Activated T-helper 2 cell treated with anti-CD3 and anti-CD28 coated beads, Interferon-gamma antibody, Interleukin-2, Interleukin-4, amounts not matched to agents 10 μg/mL and 5 μg/mL and 100 μg/mL, durations not matched to agents 14 hours and 24 hours and 36 hours (primary cell): ENCODE measurements at places on chromosomes 6 and 20. TPM values are rescaled to one million over a fixed set of nuclear protein-coding genes. Genes with fewer than 3 reads are reported as not detected.

GRCh38 chr20:46053416-46053815 lies 24.4 kb downstream of the SLC12A5 start:
- H3K27ac ChIP-seq: no peak overlapping the region
- H3K36me3 ChIP-seq: no peaks in the 10 kb centered on the region

DNA sequence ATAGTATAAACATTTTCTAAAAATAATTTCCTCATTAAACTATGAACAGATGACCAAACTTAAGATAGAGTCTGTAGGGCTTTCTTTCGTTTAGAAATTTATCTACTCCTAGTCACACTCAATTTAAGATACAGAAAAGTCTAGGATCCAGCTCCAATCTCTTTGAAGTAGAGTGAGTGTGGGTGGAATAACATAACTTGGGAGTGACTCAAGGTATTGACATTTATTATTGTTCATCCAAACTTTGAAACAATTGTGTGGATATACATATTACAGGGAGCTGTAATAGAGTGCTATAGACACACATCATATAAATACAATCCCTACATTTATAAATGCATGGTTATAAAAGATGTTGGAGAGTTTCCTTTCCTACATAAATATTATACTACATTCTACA lies 715.2 kb upstream of the MANEA start:
- no peak overlapping the region for H3K27ac ChIP-seq
- no peak overlapping the region for H3K4me3 ChIP-seq
- no peaks in the 10 kb centered on the region for H3K36me3 ChIP-seq
- no peaks in the 10 kb centered on the region for H3K27me3 ChIP-seq
- H3K4me1 ChIP-seq: no peaks in the 10 kb centered on the region
- no peak for DNase-seq

Gene KHDRBS2
- not detected in 2 replicates for total RNA-seq

Gene RBM24
- total RNA-seq: not detected in 2 replicates

DNA sequence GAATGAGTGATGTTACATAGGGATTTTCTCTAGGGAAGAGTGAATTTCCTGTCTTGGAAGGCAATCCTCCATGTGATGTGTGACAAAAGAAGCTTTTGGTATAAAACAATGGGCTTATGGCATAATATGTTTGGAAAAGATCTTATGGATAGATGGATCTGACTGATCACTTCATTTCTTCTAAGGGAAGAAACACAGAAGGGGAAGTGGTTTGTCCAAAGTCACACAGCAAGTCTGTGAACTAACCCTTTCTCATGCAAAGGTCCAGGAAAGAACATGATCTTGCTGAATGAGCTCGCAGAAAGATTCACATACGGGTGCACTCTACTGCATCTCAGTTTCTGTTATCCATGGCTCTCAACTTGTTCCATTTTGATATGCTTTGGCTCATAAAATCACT lies 575.9 kb upstream of the JAG1 start:
- H3K36me3 ChIP-seq: no peaks in the 10 kb centered on the region
- H3K4me1 ChIP-seq: no peaks in the 10 kb centered on the region

GRCh38 chr6:149915970-149916865 lies 6.7 kb downstream of the RAET1G start:
- no peak overlapping the region for H3K27ac ChIP-seq
- H3K27me3 ChIP-seq: peaks cover 45% of the 10 kb centered on the region
- no peaks in the 10 kb centered on the region for H3K36me3 ChIP-seq
- no peaks in the 10 kb centered on the region for H3K4me1 ChIP-seq
- no peak for DNase-seq

Gene PRL
- not detected in 2 replicates for total RNA-seq

DNA sequence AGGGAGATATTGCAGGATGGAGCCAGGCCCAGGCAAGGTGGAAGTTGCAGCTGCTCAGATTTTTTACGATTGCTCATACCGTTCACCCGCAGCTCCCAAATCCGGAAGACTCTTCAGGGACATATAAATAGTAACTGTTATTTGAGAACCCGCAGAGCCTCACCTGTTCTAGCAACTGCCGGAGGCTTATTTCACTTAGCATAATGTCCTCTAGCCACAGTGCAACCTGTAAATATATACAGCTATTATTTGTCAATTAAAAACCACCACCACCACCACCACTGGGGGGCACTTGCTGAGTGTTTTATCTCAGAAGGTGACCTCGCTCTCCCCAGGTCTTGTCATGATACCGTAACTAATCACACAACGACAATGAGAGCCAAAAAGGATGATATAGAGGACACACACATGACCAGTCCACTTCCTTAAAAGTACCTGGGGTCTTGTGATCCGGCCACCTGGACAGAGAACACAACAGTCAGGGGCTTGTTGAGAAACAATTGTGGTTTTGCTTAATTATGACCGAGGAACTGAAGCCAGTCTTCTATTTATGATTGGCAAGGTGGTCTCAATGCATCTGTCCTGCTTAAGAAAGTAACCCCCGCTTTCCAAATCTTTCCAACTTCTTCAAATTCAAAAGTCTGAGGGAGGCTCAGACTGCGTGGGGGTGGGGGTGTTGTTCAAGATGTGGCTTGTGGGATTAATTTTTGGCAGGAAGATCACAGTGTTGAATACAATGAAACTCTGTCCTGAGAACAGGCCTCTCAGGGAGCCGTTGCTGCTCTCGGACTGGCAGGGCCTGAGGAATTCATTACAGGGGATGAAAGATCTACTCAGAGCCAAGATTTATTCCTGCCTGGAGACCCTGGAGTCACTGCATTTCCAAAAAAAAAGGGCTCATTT lies 107.7 kb upstream of the PRND start:
- peaks cover 7% of the 10 kb centered on the region for H3K27me3 ChIP-seq
- H3K4me3 ChIP-seq: no peak overlapping the region
- H3K4me1 ChIP-seq: peaks cover 6% of the 10 kb centered on the region
- no peak overlapping the region for H3K27ac ChIP-seq

DNA sequence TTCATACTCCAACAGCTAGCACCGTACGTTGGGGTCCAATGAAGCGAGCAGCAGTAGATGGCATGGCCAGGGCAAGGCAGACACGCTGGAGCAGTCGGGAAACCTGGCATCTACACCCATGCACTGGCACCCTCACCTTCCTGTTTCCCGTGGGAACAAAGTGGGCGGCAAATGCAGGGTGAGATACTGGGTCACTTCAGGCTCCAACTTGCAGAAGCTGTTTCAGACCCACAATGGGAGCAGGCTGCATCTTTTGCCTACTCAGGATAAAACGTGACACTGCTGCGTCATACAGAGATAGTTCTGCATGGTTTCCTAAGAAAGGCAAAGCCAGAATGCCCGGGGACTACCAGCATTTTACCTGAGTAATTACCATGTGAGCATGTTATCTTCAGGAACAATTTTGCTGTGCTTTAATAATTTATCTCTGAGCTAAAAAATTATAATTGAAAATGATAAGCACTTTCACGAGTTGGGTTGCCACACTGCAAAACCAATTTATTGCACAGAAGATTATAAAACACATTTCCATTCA lies 10.9 kb upstream of the CD93 start:
- DNase-seq: no peak
- no peaks in the 10 kb centered on the region for H3K36me3 ChIP-seq
- H3K4me1 ChIP-seq: no peaks in the 10 kb centered on the region
- H3K4me3 ChIP-seq: no peak overlapping the region
- no peak overlapping the region for H3K27ac ChIP-seq
- peaks cover 6% of the 10 kb centered on the region for H3K27me3 ChIP-seq

- H3K36me3 ChIP-seq: no peaks in the 10 kb centered on the region
- no peaks in the 10 kb centered on the region for H3K4me1 ChIP-seq
- H3K27me3 ChIP-seq: peaks cover 11% of the 10 kb centered on the region
- no peak for DNase-seq
These were observed 204.5 kb downstream of the HIVEP2 start for GRCh38 chr6:142740449-142740848.

DNA sequence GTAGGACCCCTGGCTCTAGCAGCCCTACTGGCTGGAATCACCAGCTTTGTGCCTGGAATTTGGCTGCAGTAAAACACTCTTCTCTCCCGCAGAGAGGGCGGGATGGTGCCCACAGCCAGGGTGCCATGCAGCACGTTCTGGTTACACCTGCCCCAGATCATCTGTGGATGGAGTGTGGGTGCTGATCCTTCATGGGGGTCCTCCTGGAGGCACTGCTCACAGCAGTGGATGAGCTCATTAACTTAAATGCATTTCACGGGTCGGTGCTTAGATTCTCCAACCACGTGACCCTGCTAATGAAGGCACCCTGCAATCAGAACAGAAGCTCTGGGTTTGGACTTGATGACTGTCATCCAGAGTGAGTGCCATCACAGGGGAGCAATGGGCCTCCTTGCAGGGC lies 138.6 kb upstream of the AFDN start:
- H3K27me3 ChIP-seq: peaks cover 56% of the 10 kb centered on the region
- no peak for DNase-seq
- H3K4me3 ChIP-seq: no peak overlapping the region
- no peak overlapping the region for H3K27ac ChIP-seq
- H3K36me3 ChIP-seq: no peaks in the 10 kb centered on the region
- H3K4me1 ChIP-seq: no peaks in the 10 kb centered on the region

- DNase-seq: no peak
- peaks cover 9% of the 10 kb centered on the region for H3K27me3 ChIP-seq
- H3K4me3 ChIP-seq: no peak overlapping the region
- peaks cover 20% of the 10 kb centered on the region for H3K4me1 ChIP-seq
These were observed 225.5 kb upstream of the MARCKS start for GRCh38 chr6:113631666-113632065.

GRCh38 chr6:50905297-50905696 lies 86.6 kb downstream of the TFAP2B start:
- H3K27ac ChIP-seq: no peak overlapping the region
- DNase-seq: no peak
- no peaks in the 10 kb centered on the region for H3K27me3 ChIP-seq
- no peak overlapping the region for H3K4me3 ChIP-seq
- H3K36me3 ChIP-seq: no peaks in the 10 kb centered on the region
- H3K4me1 ChIP-seq: no peaks in the 10 kb centered on the region

- DNase-seq: no peak
- peaks cover 2% of the 10 kb centered on the region for H3K4me1 ChIP-seq
- H3K27ac ChIP-seq: no peak overlapping the region
- H3K4me3 ChIP-seq: no peak overlapping the region
These were observed 148.5 kb downstream of the PHACTR3 start for GRCh38 chr20:59752704-59753460.

DNA sequence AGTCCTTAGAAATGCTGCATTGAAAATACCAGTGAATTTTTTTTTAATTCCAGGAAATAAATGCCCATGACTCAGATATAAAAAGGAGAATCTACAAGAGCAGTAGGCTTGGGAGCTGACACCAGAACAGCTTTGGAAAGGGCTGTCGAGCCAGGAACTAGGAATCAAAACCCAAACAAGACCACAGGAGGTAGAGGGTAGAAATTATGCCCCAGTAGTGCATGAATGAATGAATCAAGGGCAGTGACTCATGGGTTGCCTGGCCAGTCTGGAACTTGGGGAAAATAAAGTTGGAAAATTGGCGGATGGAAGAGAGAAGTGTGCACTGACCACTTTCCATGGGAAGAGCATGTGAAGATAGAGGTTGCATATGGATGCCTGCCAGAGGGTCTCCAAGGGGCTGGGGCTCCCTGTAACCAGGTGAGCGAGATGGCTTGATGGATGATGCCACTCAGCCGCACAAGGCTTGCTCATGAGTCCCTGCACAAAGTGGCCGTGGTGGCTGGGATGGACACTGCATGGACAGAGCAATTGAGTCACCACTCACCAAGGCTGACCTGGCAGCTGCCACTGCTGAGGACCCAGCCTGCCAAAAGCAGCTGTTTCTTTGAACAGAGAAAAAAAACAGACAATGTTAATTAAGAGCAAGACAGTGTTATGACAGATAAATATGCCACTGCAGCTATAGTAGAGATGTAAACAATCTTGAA lies 15.2 kb upstream of the MCCD1 start:
- H3K27me3 ChIP-seq: peaks cover 12% of the 10 kb centered on the region
- no peak overlapping the region for H3K4me3 ChIP-seq
- H3K27ac ChIP-seq: no peak overlapping the region
- DNase-seq: no peak
- peaks cover 25% of the 10 kb centered on the region for H3K36me3 ChIP-seq
- H3K4me1 ChIP-seq: peaks cover 3% of the 10 kb centered on the region

DNA sequence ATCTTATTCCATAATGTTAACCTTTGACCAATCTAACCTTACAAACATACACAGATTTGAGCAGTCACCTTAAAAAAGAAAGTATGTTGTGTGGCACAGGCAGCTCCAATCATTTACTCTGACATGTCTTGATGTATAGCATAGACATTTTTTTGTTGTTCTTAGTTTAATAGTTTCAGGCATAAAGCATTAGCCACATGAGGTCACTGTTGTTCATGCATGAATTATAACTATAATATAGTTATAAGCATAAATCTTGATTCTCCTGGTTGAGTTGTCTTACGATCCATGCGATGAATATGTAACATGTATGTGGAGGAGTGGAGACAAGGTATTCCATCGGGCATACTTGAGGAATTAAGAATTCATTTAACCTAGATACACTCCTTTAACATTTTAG lies 26.1 kb upstream of the NKAIN2 start:
- H3K4me3 ChIP-seq: no peak overlapping the region
- H3K27ac ChIP-seq: no peak overlapping the region
- no peaks in the 10 kb centered on the region for H3K4me1 ChIP-seq
- H3K36me3 ChIP-seq: no peaks in the 10 kb centered on the region
- no peaks in the 10 kb centered on the region for H3K27me3 ChIP-seq

- no peak overlapping the region for H3K4me3 ChIP-seq
- no peaks in the 10 kb centered on the region for H3K27me3 ChIP-seq
- DNase-seq: no peak
- H3K36me3 ChIP-seq: no peaks in the 10 kb centered on the region
- H3K27ac ChIP-seq: no peak overlapping the region
- H3K4me1 ChIP-seq: no peaks in the 10 kb centered on the region
These were observed 40.4 kb upstream of the NAA20 start for GRCh38 chr20:19976595-19977372.

- no peaks in the 10 kb centered on the region for H3K27me3 ChIP-seq
- no peaks in the 10 kb centered on the region for H3K36me3 ChIP-seq
- H3K4me3 ChIP-seq: no peak overlapping the region
These were observed 160.2 kb upstream of the MARCKS start for GRCh38 chr6:113696960-113697359.

- H3K27ac ChIP-seq: no peak overlapping the region
- H3K4me1 ChIP-seq: no peaks in the 10 kb centered on the region
- DNase-seq: no peak
- H3K27me3 ChIP-seq: peaks cover 6% of the 10 kb centered on the region
- H3K4me3 ChIP-seq: no peak overlapping the region
These were observed 93.9 kb upstream of the CITED2 start for GRCh38 chr6:139468178-139468819.

GRCh38 chr20:37994512-37994911 lies 38.7 kb downstream of the TTI1 start:
- DNase-seq: no peak
- H3K4me3 ChIP-seq: no peak overlapping the region
- no peaks in the 10 kb centered on the region for H3K27me3 ChIP-seq
- H3K4me1 ChIP-seq: peaks cover 29% of the 10 kb centered on the region
- no peak overlapping the region for H3K27ac ChIP-seq
- H3K36me3 ChIP-seq: peaks cover 63% of the 10 kb centered on the region

GRCh38 chr6:7314414-7314813 lies 1.4 kb upstream of the SSR1 start:
- H3K27me3 ChIP-seq: no peaks in the 10 kb centered on the region
- peaks cover 16% of the 10 kb centered on the region for H3K4me1 ChIP-seq
- H3K36me3 ChIP-seq: peaks cover 29% of the 10 kb centered on the region
- DNase-seq: no peak
- no peak overlapping the region for H3K4me3 ChIP-seq
- H3K27ac ChIP-seq: peak overlapping the region; percentile 62

Gene SLPI
- total RNA-seq: not detected in 2 replicates

Gene MEP1A
- total RNA-seq: not detected in 2 replicates

Gene BACH2
- total RNA-seq: 88.8 and 89.7 TPM in 2 replicates
